A549 treated with ZK216348 at 1 μM for 4 hours (cell line): ENCODE measurements at places on chromosomes 6 and 20. TPM values are rescaled to one million over a fixed set of nuclear protein-coding genes. Genes with fewer than 3 reads are reported as not detected.

Gene GCM1
- total RNA-seq: 0.08 TPM in 1 of 5 replicates, not detected in the others

Gene MCCD1
- total RNA-seq: not detected in 5 replicates

Gene CRNKL1
- 20.4 to 27.7 TPM (median 23.9 TPM) in 5 replicates for total RNA-seq

Gene SEMG2
- not detected in 5 replicates for total RNA-seq

Gene PRSS35
- 0.09 to 0.14 TPM (median 0.12 TPM) in 3 of 5 replicates, not detected in the others for total RNA-seq

Gene STAU1
- total RNA-seq: 53.8 to 69.0 TPM (median 62.9 TPM) in 5 replicates

Gene SPTLC3
- total RNA-seq: not detected in 5 replicates

Gene HSPA1L
- total RNA-seq: 1.4 to 2.2 TPM (median 1.9 TPM) in 5 replicates

Gene TNNC2
- total RNA-seq: not detected in 5 replicates

Gene CASS4
- total RNA-seq: 0.08 to 0.09 TPM in 2 of 5 replicates, not detected in the others

Gene ULBP3
- total RNA-seq: 3.4 to 5.0 TPM (median 3.6 TPM) in 5 replicates
